ENCODE measurements at places on chromosomes 2 and 18. TPM values are rescaled to one million over a fixed set of nuclear protein-coding genes. Genes with fewer than 3 reads are reported as not detected.

Gene LINC00305
- not detected for total RNA-seq

DNA sequence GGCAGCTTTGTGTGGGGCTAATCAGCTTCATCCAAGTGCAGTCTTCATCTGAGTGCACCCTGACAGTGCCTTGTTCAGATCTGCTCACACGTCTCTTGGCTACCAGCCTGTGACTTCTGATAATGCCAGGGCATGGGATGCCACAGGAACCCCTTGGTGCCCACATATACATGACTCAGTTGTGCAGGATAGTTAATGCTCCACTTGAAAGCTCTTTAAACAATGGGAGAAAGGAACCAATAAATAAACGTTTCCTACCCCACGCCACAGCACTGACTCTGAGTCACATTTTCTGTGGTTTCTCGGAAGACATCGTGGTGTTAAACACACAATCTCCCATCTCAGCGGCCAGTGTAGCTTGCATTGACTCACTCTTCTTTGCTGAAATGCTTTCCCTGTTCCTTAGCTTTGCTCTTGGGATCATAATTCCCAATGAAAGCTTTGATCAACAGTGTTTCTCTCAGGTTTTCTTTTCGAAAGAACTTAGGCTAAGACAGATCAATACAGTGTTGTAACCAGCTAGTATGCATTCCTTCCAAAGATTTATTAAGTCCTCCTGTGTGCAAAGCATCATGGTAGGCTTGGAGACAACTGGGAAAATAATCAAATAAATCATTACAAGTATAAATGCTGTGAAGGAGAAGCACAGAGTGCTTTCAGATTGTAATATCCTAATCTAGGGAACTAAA, 142.0 kb downstream of the COPS8 start:
- peak; percentile 97 for DNase-seq

DNA sequence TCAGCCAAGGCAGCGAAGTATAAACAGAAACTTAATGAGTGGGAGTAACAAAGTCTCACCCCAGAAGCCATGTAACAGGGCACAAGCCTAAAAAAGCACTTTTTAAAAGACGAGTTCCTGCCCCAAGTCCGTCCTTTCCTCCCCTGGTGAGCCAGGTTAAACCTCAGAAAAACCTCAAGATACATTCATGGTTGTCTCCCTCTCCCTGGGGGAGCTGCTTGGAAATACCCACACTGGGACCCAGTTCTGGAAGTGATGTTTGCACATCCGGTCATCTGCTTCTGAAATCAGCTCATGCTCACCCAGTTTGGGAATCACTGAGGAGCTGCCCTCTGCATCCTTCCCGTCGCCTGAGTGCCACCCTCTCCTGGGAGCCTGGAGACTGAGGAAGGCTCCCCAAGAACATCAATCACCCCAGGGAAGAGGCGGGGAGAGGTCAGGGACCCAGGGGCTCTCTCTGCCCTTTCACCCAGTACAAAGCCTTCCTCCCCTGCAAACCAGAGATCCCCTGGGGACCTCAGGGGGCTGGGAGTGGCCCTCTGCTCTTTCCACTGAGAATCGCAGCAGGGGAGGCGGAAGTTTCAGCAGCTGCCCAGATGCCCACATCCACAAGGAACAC, 150.6 kb upstream of the AGAP1 start:
- no peak for DNase-seq

DNA sequence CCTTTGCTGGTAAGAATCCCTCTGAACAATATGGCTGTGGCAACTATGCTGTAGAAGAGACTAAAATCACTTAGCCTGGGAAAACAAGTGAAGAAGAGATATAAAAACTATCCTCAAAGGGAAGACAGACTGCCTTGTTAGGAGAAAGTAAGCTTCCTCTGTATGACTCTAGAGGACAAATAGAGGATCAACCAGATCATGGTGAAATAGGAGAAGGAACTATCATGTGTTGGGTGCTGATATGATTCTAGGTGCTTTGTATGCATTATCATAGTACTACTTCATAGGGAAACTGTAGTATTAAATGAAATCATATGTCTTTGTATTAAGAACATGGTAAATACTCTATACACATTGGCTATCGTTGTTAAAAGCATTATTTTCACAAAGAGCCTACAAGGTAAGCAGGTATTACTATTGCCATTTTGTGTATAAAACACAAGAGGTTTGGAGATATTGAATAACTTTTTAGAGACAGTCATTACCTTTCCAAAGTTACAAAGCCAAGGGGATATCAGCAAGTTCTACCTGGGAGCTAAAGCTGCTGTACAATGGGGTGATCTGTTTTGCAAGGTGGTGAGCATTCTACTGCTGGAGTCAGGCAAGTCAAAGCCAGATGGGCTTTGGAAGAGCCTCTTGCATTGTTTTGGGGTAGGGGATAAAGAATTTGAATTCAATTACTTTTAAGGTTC, 402.6 kb downstream of the ALK start:
- no peak for DNase-seq

- DNase-seq, result no peak
Measured at GRCh38 chr18:22974001-22974400, 40.9 kb downstream of the RBBP8 start.

DNA sequence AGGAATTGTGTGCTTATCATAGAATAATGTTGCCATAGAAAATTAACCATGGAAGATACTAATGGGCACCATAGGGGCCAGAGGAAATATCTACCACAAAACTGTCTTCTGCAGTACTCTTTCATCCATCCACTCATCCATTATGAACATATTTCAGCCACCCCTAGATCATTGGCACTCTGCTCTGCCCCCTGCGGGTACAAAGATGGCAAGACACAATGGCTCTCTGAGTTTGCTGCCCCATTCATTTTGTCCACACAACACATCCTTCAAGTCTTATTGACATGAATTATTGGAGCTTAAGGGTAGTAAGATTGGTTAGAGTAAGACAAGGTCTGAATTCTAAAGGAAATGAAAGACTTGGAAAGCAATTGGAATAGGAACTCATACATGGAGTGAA, 1224.7 kb upstream of the CELF4 start:
- no peak for DNase-seq

- no peak for DNase-seq
Measured at GRCh38 chr2:54000524-54000923, 29.7 kb upstream of the PSME4 start.

Gene DCAF17
- 18.5 TPM for total RNA-seq

Gene C2orf72
- 0.63 TPM for total RNA-seq

Gene TMEM247
- total RNA-seq, result not detected

DNA sequence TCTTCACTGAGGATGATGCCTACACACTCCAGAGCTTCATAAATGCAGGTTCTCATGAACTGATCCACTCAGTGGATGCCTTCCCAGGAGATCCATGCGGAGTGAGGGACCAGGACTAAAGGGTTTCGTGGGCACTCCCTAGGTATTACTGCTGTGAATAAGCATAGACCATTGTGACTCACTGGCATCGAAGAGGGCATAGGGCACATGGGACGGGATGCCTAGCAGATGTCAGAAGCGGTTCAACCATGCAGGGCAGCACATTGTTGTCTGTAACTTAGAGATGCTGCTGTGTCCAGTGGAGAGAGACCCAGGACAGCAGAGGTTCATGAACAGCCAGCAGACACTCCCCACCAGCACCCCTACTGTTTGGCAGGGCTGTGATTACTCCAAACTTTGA, 17.2 kb downstream of the GKN2 start:
- no peak for DNase-seq

GRCh38 chr18:47968006-47968676, 37.7 kb upstream of the SMAD2 start:
- DNase-seq, result peak; percentile 32

Data from kidney epithelial cell (primary cell).